ENCODE measurements at places on chromosomes 3 and 15.

GRCh38 chr3:102473648-102474047 lies 38.8 kb downstream of the ZPLD1 start:
- no peak for DNase-seq

GRCh38 chr3:194176274-194176991 lies 40.5 kb downstream of the HES1 start:
- peak; percentile 76 for DNase-seq

GRCh38 chr3:32371461-32372212 lies 20.0 kb upstream of the CMTM7 start:
- no peak for DNase-seq

DNA sequence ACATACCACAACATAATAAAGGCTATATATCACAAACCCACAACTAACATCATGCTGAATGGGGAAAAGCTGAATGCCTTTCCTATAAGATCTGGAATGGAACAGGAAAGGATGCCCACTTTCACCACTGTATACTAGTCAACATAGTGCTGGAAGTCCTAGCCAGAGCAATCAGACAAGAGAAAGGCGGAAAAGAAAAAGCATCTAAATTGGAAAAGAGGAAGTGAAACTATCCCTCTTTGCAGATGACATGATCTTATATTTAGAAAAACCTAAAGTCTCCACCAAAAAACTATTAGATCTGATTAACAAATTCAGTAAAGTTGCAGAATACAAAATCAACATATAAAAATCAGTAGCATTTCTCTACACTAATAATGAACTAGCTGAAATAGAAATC lies 14.6 kb upstream of the PIK3CA start:
- DNase-seq = no peak

GRCh38 chr3:102169915-102170479 lies 264.8 kb upstream of the ZPLD1 start:
- no peak for DNase-seq

GRCh38 chr3:129601713-129602112 lies 4.8 kb downstream of the PLXND1 start:
- DNase-seq = no peak

- DNase-seq = no peak
Measured at GRCh38 chr3:37227870-37228549, 53.6 kb upstream of the LRRFIP2 start.

DNA sequence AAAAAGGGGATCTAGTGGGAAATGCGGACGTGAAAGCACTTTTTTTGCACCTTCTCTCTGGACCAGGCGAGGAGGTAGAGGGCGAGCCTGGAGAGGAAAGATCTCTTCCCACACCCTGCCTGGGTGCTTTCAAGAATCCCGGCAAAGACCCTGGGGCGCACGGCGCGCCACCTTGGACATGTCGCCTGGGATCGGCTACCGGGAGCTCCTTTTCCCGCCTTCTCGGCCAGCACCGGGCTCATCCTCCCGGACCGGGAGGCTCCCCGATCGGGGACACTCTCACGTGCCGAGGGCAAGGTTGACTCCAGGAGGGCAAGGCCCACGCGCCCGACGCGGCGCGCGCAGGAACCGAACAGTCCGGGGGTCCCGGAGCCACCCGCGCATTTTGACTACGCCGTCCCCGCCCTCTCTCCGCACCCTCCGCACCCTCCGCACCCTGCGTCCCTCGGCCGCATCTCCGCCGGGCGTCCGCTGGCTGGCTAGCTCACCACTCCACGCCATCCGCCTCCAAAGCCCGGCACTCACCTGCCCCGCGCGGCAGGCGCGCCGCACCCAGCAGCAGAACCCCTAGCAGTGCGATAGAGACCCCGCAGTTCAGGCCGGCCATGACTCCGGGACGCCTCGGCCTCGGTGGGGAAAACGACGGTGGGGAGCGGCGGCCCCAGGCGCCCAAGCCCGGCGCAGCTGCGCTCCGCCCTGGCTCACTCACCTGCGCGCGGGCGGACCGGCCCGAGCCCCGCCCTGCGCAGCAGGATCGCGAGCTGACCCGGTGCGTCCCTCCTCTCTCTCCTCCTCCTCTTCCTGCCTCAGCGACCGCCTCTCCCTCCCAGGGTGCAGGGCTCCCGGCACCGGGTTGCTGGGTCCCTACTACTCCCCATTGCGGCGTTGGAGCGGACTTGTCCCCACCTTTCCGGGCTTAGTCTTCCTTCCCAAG lies at the start of gene CDCP1:
Gene CDCP1, minus strand, starts transcription at position 698 of the 934 bp plus-strand sequence. Its CDS starts 91 bp downstream, at position 607.
- peak; percentile 27 for DNase-seq

DNA sequence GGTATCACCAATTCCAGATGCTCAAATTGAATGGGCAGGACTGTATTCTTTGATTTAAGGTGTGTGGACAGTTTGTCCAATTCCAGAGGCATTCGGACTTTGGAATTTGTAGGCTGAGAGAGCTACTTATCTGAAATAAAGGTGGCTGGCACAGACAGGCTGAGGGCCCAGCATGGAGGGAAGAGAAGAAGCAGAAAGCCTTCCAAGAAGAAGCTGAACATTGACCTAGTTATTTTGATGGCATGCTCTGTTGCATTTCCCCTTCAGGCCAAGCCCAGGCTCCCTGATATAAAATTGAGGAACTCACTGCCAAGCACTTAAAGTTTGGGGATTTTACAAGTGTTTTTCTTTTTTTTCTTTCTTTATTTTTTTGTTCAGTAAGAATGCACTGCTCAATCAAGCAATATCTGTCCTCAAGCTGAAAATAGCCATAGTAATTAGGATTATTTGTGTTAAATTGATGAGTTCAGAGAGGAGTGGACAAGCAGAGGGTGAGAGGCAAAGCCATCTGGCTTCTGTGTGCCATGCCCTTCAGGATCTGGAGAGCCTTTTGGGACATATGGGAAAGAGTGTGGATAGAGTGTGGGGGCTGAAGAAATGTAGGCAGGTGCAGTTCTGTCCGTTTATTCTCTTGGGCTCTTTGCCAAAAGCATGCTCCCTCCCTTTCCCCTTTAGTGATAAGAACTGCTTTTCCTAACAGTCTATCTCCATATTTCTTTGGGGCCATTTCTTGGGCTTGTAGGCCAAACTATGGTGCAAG lies 148.9 kb downstream of the OXSM start:
- DNase-seq = no peak

DNA sequence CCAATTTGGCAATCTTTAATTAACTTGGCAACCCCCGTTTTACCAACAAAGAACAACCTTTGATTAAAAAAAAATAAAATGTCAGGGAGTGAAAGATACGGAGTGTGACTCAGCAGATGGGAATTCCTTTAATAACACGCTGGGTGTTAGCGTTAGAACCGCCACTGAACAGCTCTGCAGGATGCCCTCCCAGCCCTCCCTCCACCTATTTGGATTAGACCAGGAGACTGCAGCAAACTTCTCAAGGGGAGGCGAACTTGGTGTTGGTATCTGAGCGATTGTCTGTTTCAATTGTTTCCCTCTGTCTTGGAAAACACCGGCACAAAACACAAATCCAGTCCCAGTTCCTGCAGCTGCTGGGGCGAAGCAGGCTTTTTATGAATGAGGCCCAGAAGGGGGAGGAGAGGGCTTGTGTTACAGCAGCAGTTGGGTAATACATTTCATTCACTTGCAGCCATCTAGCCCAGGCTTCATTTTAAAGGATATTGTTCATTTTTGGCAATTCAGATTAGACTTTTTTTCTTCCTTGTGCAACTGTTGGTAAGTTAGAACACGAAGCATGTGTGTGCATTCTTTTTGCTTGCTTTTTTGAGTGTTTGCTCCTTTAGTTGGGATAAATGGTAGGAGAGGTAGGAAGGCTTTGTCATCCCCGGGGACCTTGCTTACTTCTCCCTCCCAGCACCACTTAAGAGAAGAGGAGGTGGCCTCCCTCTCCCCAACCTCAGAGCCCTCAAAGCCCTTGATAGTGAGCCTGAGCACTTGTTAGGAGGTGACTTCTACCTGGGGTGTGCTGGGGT lies 152.3 kb downstream of the IGF1R start:
- peak; percentile 88 for DNase-seq

DNA sequence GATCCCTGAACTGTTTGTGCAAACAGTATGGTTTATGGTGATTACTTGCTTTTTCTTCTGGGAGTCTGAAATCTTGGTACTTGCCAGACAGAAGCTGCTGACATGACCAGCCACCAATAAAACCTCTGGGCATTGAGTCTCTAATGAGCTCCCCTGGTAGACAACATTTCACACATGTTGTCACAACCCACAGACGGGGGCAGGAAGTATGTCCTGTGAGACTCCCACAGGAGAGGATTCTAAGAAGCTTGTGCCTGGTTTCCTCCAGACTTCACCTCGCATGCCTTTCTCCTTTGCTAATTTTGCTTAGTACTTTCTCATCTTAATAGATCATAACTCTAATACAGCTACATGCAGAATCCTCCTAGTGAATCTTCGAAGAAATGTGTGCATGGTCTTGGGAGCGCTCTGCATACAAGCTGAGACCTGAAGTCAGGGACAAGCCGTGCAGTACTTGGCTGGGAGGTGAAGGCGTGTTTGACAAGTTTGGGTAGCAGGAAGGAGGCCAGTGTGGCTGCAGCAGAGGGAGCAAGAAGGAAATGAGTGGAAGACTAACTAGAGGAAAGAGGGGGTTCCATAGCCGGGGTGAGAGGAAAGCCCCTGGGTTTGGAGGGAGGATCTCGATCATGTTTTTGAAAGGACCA lies 49.0 kb downstream of the B3GNT5 start:
- DNase-seq = no peak

DNA sequence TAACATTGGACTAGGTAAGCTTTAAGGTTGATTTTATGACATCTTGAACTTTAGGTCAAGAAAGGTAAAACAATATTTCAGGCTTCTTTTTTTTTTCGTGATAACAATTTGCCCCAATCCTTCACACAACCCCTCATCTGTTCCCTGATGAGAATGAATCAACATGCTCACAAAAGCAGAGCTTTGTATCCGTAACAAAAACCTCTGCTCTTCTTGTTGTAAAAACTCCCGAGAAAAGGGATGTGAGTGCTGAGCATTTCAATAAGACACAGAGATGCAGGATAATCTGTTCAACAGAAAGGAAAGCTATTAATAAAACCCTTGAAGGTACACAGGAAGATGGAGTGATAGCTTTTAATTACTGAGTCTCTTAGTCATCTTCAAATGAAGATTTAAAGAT lies 94.3 kb downstream of the RAD18 start:
- no peak for DNase-seq

GRCh38 chr3:64363842-64364241 lies 138.6 kb upstream of the PRICKLE2 start:
- DNase-seq = no peak

GRCh38 chr3:17744693-17745092 lies 2.3 kb upstream of the TBC1D5 start:
- no peak for DNase-seq

DNA sequence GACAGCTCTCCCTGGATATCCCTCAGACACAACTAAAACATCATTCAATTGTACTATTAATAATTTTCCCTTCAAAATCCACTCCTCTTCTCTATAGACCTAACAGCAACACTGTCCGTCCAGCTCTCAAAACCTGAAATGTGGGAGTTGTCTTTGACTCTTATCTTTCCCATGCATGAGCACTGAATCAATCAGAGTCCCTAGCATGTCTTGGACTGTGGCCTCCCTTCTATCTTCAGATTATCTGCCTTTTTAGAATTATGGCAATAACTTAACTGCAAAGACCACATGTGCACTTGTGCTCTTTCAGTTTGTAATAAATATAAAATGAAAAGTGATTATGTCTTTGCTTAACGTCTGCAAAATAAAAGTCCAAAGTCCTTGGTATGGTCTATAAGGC lies 107.0 kb downstream of the UBE3A start:
- no peak for DNase-seq

- no peak for DNase-seq
Measured at GRCh38 chr15:89492934-89493631, 3.3 kb downstream of the RHCG start.

DNA sequence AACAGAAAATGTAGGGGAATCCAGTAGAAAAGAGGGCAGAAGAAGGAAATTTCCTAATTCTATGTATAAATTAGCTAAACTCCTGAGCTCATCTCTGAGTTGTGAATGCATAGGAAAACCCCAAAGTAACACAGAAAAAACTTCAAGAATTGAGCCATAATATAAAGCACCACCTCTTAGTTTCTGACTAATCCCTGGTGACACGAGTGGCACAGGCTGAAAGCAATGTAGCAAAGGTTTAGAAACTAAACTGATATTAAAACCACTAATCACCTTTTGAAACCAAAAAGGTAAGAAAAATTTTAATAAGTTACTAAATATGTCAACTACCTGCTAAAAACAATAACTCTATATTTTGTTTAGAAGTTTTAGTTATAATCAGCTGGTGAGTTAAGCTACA lies 255.6 kb upstream of the NECTIN3 start:
- DNase-seq = no peak

DNA sequence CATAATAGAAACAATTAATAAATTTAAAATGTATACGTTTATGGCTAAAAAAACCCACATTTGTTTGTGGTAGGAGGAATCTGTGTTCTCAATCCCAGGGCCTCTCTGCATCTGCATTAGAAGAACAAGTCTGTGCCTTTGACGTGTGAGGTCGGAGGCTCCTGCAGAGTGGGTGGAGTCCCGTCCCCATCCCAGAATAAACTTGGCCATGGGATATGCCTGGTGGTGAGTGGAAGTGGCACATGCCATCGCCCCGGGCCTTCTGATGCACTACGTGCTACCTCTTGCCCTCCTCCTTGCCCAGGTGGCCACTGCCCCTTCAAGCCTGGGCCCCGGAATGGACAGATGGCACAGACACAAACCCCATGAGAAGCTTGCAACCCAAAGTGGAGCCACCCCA lies 131.1 kb upstream of the NSMCE3 start:
- no peak for DNase-seq

GRCh38 chr3:119362010-119362409 lies 67.8 kb downstream of the ARHGAP31 start:
- DNase-seq = no peak

DNA sequence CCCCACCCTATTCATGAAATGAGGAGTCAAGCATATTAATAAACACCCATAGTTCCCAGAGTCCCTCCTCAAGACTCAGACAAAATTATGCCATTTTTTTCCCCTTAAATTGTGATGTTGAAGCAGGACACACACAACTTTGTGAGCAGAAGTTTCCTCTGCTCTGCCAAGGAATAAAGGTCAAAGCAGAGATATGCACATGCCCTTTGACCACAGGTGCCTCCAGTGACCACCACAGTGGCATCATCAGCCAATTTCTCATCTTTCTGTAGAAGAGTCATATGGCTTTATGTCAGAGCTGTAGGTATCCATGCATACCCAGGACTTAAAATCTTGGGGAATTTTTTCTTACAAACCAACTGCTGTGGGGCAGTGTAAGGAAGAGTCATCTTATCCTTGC lies 304.4 kb upstream of the GADL1 start:
- no peak for DNase-seq

DNA sequence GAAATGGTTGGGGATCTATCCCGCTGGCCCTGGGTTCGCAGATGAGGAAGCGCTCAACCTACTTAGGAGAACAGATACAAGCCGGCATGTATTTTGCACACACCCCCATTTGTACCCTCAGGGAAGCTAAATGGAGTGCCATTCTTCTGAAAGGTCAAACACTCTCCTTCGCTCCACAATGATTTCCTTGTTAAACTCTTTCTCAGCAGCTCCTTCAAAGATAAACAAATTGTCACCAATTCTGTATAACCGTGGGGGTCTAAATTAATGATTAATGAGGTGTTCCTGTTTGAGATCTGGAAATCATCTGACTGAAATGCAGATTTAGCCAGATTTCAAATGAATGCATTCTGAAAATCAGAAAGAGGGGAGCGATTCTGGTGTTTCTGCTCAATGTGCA lies 124.0 kb downstream of the MEGF11 start:
- no peak for DNase-seq
